ENCODE measurements at places on chromosomes 6 and 20. TPM values are rescaled to one million over a fixed set of nuclear protein-coding genes. Genes with fewer than 3 reads are reported as not detected.

ID4 gene
- 7.0 TPM for total RNA-seq

TXLNB gene
- not detected for total RNA-seq

TUBB2A gene
- total RNA-seq, result 158 TPM

FAM209A gene
- total RNA-seq, result not detected

NOX3 gene
- not detected for total RNA-seq

PTK7 gene
- 84.6 TPM for total RNA-seq

OR2B6 gene
- not detected for total RNA-seq

MAPK13 gene
- total RNA-seq, result 33.8 TPM

RAD21L1 gene
- total RNA-seq, result 1.2 TPM

Measured in epithelial cell of proximal tubule (primary cell).